ENCODE measurements at places on chromosomes 2 and 18.

- no peak for DNase-seq
Observed at GRCh38 chr18:3879836-3880120, 429.8 kb downstream of the TGIF1 start.

GRCh38 chr2:16869711-16870110, 204.1 kb upstream of the CYRIA start:
- no peak for DNase-seq

DNA sequence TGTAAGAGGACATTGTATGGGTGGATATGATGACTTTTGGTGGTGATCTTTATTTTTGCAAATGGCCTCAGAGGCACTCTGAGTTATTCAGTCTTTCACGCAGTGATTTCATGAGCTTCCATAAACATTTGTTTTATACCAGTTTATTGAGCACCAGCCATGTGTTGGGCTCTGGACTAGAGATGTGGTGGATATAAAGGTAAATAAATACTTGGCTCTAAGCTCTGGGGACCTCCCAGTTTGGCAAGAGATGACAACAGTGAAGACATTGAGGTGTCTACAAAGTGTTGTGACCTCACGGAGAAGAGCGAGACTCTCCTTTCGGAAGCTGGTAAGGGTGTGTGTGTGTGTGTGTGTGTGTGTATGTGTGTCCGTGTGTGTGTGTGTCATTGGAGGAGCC, 146.4 kb downstream of the TANC1 start:
- no peak for DNase-seq

- DNase-seq, result no peak
Observed at GRCh38 chr18:421247-422155, 79.0 kb downstream of the COLEC12 start.

DNA sequence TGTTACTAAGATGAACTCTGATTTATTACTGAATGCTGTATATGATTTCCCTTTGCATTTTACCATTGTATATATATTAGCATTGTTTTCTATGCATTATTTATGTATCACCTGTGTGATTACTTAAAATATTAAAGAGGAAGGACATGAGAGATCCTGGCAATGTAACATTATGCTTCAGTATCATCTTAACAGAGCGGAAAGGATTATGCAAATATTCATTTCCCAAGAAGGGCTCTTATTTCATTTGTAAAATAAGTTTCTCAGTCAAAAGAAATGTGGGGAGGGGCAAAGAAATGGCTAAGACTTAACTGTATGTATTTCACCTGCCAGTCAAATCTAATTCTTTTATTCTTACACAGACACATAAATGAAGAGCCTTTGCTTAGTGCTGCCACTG, 654.2 kb upstream of the PKDCC start:
- no peak for DNase-seq

GRCh38 chr2:225100856-225101294, 58.6 kb upstream of the DOCK10 start:
- no peak for DNase-seq

DNA sequence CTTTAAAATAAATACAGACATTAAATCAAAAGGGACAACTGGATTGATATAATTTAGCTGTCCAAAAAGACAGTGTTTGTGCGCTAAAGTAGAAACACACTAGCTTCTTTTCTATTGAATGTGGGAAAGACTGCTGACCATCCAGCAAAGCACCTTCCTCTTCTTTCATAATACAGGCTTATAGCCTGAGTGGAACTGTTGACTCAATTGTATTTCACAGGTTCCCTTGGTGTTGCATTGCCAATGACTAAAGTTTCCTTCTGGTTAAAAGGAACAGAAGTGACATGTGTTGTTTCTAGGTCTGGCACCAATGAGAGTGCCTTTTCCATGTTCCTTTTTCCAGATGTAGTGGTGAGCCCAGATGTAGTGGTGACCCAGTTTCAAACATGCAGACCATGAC, 412.3 kb downstream of the RNF144A start:
- DNase-seq, result no peak

- no peak for DNase-seq
Observed at GRCh38 chr2:219297766-219298456, 11.3 kb downstream of the PTPRN start.

GRCh38 chr2:207332480-207333212, 166.9 kb upstream of the KLF7 start:
- DNase-seq, result no peak

DNA sequence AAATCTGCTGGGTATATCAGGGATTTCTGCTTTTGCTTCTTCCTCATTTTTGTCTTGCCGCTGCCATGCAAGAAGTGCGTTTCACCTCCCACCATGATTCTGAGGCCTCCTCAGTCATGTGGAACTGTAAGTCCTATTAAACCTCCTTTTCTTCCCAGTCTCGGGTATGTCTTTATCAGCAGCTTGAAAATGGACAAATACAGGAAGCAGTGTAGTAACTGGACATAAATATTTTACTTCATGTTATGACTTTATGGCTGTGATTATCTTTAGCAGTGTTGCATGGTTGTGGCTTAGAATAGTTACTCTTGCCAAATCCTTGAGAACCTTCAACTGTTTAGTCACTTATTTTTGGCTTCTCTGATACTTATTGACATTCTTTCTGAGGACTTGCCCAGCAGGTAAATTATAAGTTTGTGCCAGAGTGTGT, 66.2 kb upstream of the DLX2 start:
- DNase-seq, result no peak

- DNase-seq, result no peak
Observed at GRCh38 chr18:37537868-37538525, 27.6 kb downstream of the CELF4 start.

DNA sequence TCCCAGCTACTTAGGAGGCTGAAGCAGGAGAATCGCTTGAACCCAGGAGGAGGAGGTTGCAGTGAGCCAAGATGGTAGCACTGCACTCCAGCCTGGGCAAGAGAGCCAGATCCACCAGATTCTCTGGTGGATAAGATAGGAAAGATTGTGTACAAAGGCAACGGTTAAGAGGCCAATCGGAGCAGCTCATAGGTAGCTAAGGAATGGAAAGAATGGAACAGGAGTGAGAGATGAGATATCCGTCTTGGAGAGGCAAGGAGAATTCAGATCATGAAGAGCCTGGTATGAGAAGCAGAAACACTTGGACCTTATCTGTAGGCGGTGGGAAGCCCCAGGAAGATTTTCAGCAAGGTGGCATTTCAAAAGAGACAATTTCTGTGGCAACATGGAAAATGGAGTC, 27.1 kb downstream of the TTR start:
- no peak for DNase-seq

GRCh38 chr2:217742841-217743240, 260.0 kb downstream of the TNS1 start:
- no peak for DNase-seq

- no peak for DNase-seq
Observed at GRCh38 chr2:119821266-119821665, 61.5 kb downstream of the PTPN4 start.

GRCh38 chr2:211084352-211084751, 528.0 kb downstream of the CPS1 start:
- DNase-seq, result no peak

DNA sequence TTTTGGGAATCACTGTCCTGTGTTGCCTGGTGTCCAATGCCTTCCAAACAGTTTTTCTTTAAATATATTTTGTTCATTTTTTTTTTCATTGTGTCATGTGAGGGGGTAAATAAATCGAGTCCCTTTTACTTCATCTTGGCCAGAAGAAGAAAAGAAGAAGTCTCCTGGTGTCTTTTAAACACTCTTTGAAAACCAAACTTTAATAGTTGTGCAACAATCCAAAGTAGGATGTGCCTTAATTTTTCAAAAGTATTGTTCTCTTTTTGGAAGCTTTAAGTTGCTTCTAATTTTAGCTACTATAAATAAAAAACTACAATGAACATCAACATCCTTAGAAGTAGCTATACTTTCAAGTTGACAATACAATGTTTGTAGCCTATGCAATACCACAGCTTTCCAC, 154.9 kb downstream of the ATAD2B start:
- no peak for DNase-seq

GRCh38 chr2:118049140-118049815, 35.4 kb upstream of the CCDC93 start:
- no peak for DNase-seq

GRCh38 chr2:64348386-64349130, 105.4 kb upstream of the LGALSL start:
- no peak for DNase-seq

- no peak for DNase-seq
Observed at GRCh38 chr18:3906116-3906750, 456.3 kb downstream of the TGIF1 start.

- DNase-seq, result no peak
Observed at GRCh38 chr2:119264781-119265692, 41.4 kb downstream of the STEAP3 start.

DNA sequence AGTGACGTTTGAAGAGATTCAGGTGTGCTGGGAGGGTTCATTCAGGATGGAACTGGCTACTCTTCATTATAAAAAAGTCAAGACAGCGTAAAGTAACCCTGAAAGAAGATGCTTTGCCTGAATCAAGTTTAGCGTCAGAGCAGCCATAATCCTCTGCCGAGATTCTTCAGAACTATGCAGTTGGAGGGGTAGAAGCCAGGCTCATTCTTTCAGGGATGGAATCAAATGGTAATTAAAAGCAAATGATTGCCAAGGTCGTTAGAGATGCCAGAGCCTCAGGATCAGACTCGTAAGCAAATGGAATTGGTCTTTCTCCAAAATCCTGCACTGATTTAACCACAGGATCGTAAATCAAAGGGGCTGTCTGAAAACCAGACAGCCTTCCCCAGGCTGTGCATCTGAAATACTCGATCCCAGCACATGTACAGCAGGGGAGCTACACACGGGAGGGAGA, 21.9 kb downstream of the APCDD1 start:
- no peak for DNase-seq

- no peak for DNase-seq
Observed at GRCh38 chr18:13288509-13289133, 70.1 kb downstream of the LDLRAD4 start.

- no peak for DNase-seq
Observed at GRCh38 chr2:186085226-186085625, 346.6 kb downstream of the FSIP2 start.

DNA sequence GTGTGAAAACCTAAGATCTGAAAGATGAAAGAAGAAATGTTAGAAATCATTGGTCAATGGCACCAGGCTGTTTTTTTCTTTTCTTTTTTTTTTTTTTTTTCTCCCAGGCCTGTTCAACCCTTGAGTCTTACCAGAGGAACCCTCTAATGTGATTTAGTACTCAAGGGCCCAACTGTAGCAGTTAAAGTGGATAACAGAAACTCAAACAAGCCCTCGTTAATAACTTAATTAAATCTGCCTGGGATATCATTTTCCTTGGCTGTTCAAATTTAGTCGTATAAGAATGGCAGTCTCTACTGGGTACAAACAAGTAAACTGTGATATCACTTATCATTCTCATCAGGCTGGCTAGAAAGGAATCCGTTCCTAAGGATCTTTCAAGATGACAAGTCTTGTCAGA, 16.5 kb downstream of the ARL4C start:
- no peak for DNase-seq

GRCh38 chr2:36329251-36329650, 26.3 kb upstream of the CRIM1 start:
- DNase-seq, result no peak

DNA sequence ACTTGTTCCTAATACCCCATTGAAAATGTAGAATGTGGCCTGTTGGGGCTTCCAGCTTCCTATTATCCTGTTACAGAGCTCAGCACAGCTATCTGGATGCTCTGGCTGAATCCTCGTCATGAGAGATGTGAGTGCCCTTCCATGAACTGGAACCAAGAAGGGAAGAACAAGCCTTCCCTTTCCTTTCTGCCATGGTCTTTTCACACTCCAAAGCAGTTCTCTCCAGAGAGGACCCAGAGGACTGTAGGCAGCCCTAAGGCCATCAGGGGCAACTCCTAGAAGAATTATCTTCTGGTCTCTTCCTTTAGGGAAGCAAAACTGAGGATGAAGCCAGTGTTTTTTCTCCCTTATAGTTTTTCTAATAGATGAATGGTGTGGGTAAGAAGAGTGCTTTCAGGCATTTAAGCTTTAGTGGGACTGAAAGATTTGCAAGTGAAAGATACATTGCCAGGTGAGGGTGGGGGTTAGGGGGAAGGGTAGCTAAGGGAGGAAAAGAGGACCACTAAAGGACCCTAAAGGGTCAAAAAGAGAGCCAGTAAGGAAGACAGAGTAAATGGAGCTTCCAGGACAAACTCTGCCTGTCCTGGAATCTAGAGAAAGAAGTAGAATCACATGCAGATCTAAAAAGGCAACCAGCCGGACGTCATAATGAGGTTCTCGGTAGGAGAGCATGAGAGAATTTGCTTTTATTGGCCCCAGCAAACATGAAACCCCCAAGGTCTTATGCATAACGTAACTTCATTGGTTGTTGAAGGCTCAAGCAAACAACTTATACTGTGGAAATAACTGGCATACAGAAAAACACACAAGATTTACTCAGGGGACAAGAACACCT, 12.4 kb upstream of the XPO1 start:
- DNase-seq, result no peak

DNA sequence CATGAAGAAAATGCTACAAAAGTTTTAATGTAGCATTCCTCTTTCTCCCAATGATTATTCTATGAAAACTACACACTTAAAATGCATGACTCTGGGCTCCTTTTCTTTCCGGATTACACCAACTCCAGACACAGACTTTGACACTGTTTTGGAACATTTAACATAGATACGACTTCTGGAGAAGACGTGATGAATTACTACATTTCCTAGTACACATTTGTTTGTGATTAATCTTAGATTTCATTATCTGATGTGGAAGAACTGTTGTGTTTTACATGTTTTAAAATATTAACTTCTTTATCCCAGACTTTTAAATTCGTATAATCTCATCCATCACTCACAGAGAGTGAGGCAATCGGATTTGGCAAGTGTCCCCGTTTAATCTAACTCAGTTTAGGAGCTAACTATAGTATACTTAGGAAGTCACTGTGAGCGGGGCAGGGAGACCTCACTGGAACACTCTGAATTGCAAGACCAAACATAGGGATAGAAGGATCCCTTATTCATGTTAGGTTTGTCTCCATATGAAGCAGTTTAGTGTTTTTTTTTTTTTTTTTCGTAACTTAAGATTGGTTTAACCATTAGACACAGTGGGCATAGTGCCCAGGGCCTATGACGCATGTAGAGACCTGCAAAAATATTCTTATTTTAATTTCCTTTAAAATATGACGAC, 66.7 kb downstream of the PDE1A start:
- no peak for DNase-seq

GRCh38 chr2:51025906-51026555, 5.9 kb downstream of the NRXN1 start:
- no peak for DNase-seq

DNA sequence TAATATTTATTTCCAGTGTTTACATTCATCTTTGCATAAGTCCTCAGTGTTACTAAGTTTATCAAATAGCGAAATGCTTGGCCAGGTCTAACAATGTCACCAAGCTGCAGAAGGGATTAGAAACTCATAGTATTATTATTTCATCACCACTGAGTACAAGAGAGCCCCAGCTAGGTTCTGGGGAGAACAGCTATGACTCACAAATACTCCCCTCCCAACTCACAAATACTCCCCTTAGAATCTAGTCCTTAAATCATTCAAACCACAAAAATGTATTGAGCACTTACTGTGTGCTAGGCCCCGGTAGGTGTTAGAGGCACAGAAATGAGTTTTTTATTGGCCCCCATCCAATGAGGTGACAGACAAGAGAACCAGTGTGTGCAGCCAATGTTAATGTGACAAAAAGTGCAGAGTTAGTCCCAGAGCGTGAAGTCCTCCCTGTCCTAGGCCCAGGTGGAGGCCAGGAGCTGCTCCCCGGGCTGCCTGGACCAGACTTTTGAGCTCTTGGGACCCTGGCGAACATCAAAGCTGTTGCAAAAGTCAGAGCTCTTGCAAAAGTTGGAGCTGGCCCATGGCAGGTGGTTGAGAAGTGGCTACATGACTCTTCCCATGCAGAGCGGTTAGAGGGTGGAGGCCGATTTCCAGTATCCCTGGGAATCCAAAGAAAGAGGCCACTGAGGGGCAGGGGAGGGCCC, 9.8 kb downstream of the STEAP3 start:
- DNase-seq, result no peak

Measured in activated CD4-positive, alpha-beta T cell treated with anti-CD3 and anti-CD28 coated beads, Interleukin-2, amount 50 U/mL, for 4 hours (primary cell).